ENCODE measurements at places on chromosomes 13 and 19.

DNA sequence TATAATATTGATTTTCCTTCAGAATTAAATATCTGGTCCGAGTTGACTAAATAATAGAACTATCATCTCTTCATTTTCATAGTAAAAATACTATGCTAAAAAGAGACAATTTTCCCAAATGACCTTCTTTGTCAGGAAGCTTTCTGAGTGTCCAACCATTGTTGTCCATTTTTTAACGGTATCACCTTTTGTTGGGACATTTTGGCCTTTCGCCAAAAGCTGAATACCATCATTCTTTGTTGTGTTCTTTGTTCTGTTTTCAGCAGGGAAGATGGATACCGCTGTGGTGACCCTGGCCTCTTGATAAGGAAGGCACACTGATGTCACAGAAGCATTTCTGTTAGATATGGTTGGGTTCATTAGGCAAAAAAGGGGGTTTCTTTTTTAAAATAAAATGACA, 654.4 kb upstream of the GPC6 start:
- DNase-seq, result no peak

DNA sequence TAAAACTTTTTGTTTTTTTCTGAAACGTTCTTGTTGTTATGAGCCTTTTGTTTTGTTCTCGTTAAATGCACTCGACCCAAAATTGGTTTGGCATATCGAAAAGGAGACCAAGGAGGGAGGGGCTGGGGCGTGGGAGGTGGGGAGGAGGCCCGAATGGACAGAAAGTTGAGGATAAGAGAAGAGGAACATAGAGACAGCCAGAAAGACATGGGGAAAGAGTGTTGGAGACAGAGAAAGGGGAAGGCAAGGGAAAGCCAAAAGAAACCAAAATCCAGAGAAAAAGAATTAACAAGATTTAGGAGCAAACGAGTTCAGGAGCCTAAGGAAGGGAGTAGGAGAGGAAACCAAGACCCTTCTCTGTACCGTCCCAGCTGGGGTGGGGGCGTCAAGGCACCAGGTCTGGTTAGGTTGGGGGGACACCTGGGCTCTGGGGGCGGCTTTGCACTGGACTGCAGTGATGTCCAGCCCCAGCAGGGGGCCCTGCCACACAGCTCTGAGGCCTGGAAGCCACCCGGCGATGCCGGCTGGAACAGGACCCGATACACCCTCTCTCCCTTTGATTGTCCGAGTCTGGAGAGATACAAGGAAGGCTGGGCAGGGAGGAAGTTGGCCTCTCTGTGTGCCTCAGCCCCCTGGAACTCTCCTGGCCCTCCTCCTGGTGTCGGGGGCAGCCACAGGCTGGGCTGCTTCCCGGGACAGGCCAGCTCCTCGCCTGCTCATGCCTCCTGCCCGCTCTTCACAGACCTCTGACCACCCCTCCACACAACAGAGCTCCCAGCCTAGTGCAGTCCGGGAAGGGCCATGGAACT, 11.6 kb upstream of the ASF1B start:
- no peak for DNase-seq

DNA sequence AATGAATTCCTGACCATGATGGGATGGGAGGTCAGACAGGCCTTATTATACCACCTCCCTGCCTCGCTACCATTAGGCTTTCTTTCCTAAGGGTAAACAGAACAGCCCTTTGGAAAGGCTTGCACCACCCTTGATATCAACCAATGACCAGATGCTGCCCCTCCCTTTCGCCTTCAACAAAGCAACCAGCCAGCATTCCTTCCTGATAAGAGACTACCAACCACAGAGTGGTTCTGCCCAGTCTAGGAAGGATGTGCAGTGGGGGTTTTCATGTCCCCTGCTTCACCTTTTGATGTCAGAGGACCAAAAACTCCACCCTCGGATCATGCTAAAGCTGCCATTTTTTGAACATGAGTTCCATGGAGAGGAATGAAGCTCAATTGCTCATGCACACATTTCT, 21.7 kb downstream of the TEX30 start:
- no peak for DNase-seq

- DNase-seq, result no peak
Observed at GRCh38 chr13:31957772-31958171, 73.8 kb upstream of the FRY start.

GRCh38 chr13:45104261-45104660, 16.0 kb upstream of the GTF2F2 start:
- no peak for DNase-seq

DNA sequence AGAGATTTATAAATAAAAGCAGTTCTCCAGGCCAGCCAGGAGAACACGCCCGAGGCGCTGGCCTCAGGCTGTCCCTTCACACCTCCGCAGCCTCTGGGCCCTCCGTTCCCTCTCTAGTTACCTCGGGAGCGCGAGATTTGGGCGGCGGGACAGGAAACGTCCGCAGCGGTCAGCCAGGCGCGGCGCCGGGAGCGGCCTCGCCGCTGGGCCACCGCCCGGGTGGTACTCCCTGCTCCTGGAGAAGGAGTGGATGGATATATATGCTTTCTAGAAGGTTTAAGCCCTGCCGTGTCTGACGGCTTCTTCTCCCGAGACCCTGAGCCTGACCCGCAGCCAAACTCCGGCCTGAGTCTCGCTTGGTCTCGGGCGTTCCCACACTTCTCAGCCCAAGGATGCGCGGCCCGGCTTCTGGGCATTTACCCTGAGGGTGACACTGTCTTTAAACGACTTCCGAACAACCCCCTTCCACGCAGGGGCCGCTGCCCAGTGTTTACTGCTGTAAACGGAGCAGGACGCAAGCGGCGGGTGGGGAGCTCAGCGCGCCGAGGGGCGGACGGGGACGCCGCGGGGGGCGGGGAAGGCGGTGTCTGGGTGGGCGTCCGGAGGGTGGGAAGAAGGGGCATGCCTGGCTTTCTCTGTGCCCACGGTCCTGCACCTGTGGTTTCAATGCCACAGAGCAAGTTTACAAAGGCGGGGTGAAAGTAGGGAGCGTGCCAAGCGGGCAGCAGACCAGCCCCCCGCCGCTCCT, 2.0 kb upstream of the ZIC2 start:
- DNase-seq, result no peak
